ELR (cell line): ENCODE measurements at places on chromosomes 7 and 10.
A peak's percentile ranks its signal among the peaks of the same experiment; 100 is the strongest.

DNA sequence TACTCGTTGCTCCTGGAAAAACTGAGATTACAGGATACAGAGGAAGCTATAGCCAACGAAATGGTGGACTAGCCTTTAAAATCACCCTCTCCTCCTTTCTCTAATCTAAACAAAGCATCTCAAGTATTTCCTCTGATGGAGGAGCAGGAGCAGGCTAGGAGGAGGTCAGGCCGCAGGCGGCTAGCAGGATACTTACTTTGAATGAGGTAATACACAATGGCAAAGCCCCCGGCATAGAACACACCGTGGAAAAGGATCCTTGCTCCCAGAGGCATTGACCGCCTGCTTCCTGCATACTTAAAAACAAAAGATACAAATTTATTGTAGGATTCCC, 64.4 kb downstream of the STK17A start:
- DNase-seq = peak; percentile 79

DNA sequence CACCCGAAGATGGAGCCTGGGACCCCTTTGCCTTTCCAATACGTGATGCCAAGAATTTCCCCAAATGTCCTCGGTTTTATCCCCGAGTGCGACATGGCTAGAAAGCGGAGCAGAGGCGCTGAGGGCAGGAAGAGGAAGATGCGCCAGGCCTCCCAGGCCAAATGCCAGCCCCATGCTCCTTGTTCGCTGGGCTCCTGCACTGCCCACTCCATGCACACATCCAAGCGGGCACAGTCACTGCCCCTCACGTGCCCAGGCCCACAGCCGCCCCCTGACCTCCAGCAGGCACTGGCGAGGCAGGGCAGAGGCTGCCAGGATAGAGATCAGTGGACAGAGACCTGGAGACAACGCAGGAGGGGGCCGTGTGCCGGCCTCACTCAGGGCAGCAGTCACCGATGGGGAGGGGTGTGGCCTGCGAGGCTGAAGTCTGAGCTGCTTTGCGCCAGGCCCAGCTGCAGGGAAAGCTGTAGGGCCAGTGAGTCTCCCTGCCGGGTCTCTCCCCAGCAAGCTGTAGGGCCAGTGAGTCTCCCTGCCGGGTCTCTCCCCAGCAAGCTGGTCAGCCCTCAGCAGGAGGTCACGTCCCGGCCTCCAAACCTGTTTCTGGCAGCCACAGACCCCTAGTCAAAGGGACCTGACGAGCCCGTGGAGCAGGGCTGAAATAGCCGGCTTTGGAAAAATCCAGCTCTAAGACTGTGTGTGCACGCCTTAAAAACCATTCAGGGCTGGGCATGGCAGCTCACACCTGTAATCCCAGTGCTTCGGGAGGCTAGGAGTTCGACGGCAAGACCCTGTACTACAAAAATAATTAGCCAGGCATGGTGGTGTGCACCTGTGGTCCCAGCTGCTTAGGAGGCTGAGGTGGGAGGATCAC, 100.6 kb upstream of the DIP2C start:
- no peak for DNase-seq

GRCh38 chr10:131997366-131998049, 15.8 kb upstream of the BNIP3 start:
- peak; percentile 55 for DNase-seq

GRCh38 chr10:132743925-132744490, 41.9 kb downstream of the NKX6-2 start:
- no peak for DNase-seq

DNA sequence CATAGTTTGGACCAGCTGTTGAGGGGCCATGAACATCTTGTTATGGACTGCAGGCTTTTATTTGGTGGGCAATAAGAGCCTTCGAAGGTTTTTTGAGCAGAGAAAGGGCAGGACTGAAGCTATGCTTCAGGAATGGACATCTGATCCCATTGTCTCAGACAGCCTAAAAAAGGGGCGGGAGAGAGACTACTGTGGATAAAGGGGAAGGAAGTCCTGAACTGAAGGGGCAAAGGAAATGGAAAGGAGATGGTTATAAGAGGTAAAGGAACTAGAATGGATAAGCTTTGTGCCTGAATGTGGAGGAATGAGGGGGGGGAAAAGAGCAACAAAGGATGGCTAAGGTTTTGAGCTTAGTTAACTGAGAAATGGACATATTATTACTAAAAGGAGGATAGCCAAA, 172.5 kb downstream of the SKAP2 start:
- no peak for DNase-seq

- peak; percentile 100 for DNase-seq
Measured at GRCh38 chr7:41029072-41029499, 673.8 kb downstream of the INHBA start.

DNA sequence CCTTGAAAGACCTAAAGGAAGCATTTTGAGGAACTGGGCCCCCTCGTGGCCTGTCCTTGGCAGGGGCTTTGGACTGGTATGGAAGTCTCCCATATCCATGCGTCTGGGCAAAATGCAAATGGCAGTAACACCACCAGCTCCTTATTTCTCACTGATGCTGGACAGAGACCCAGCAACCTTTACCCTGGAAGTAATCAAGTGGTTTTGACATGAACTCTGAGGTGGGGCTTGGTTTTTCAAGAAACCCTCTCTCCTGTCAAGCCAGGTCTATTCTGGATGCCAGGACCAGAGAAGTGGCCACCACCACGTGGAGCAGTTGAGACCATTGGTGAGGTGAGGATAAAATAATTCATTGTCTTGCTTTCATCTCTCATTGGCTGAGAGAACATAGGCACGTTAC, 84.4 kb downstream of the OTUD1 start:
- peak; percentile 14 for DNase-seq

- DNase-seq = no peak
Measured at GRCh38 chr7:2717293-2718261, 29.6 kb downstream of the AMZ1 start.

- DNase-seq = no peak
Measured at GRCh38 chr7:121219026-121219425, 109.8 kb upstream of the WNT16 start.

DNA sequence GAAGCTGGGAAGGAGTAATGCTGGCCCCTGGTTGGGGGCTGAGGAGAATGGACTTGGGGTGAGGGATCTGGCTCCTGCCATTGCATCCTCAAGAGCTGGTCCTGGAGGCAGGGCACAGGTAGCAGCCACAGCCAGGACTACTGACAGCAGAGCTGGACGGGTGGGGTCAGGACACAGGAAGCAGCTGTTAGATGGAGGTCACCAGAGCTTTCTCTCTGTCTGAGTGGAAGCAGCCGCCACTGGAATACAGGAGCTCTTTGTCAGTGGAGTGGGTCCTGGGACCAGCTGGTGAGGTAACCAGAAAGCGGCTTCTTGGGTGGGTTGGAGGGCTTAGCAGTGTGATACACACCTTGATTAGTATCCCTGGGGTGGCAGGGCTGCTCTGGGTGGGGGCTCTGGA, 58.1 kb upstream of the AQP1 start:
- DNase-seq = no peak

- DNase-seq = no peak
Measured at GRCh38 chr10:118358327-118358726, 16.2 kb upstream of the FAM204A start.

GRCh38 chr10:99906470-99906869, 103.3 kb downstream of the DNMBP start:
- peak; percentile 97 for DNase-seq

GRCh38 chr7:130850956-130851355, 116.9 kb upstream of the KLF14 start:
- peak; percentile 40 for DNase-seq

GRCh38 chr7:7099584-7100014, 82.7 kb upstream of the C1GALT1 start:
- peak; percentile 95 for DNase-seq

- DNase-seq = no peak
Measured at GRCh38 chr10:50333872-50334271, 82.6 kb upstream of the ASAH2 start.

GRCh38 chr10:71561003-71561574, 158.5 kb downstream of the C10orf105 start:
- DNase-seq = no peak

- no peak for DNase-seq
Measured at GRCh38 chr10:3949711-3950110, 164.7 kb upstream of the KLF6 start.

- DNase-seq = peak; percentile 80
Measured at GRCh38 chr7:100489824-100490223, 6.1 kb downstream of the NYAP1 start.

- DNase-seq = no peak
Measured at GRCh38 chr10:7333961-7334641, 76.7 kb downstream of the SFMBT2 start.

DNA sequence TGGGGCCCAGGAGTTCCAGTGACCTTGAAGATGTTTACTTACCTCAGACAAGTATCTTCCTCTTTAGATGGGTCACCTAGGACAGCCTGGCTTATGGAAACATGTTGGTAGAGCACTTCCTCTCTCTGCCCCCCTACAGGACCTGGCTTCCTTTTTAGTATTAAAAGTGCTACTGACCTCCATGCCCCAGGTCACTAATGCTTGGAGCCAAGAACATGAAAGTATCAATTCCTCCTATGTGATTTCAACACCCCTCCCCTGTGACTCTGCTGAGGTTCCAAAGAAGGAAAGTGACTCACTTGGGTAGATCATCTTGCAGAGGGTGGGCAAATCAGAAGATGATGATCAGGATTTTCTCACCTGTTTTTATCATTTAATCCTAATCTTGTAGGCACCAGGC, 125.3 kb upstream of the CCDC6 start:
- no peak for DNase-seq
